ENCODE measurements at places on chromosomes 4 and X. TPM values are rescaled to one million over a fixed set of nuclear protein-coding genes. Genes with fewer than 3 reads are reported as not detected.

Gene PLP2
- total RNA-seq: 21.6 TPM

Gene TEX13B
- total RNA-seq: not detected

Gene NAP1L3
- total RNA-seq: 8.3 TPM

Gene LRCH2
- total RNA-seq: 10.9 TPM

Gene HTATSF1
- 30.0 TPM for total RNA-seq

Gene SPON2
- total RNA-seq: 7.2 TPM

Gene GLRA3
- total RNA-seq: not detected

Gene SAT1
- 98.4 TPM for total RNA-seq

Gene USP9X
- total RNA-seq: 188 TPM

Gene PCSK1N
- 10.7 TPM for total RNA-seq

Gene FHDC1
- total RNA-seq: 0.20 TPM

Gene BMP3
- total RNA-seq: 0.13 TPM

Gene CT45A3
- not detected for total RNA-seq

Gene S100G
- total RNA-seq: not detected

Gene SPACA5
- total RNA-seq: not detected

Gene LANCL3
- total RNA-seq: 0.66 TPM

Gene FMR1NB
- not detected for total RNA-seq

Gene PCDH7
- total RNA-seq: 61.1 TPM

Gene PRR32
- not detected for total RNA-seq

Gene ZNF518B
- total RNA-seq: 28.7 TPM

Gene FGF5
- total RNA-seq: 21.3 TPM

Gene ASB9
- 0.36 TPM for total RNA-seq

Gene ZRSR2
- total RNA-seq: 2.7 TPM

Gene CDKL2
- total RNA-seq: 2.3 TPM

Gene GDPD2
- total RNA-seq: not detected

Gene KLB
- 0.07 TPM for total RNA-seq

Gene HSFX1
- total RNA-seq: 1.7 TPM

Gene HHIP
- total RNA-seq: 11.1 TPM

Gene CETN2
- 31.3 TPM for total RNA-seq

Gene FAM47C
- not detected for total RNA-seq

Gene HTRA3
- total RNA-seq: 5.4 TPM

Gene RGN
- total RNA-seq: 4.7 TPM

Gene ZNF275
- 14.2 TPM for total RNA-seq

Gene RBPJ
- total RNA-seq: 123 TPM

Measured in smooth muscle cell of the pulmonary artery (primary cell).